ENCODE measurements at places on chromosomes 2 and 18. TPM values are rescaled to one million over a fixed set of nuclear protein-coding genes. Genes with fewer than 3 reads are reported as not detected.

GRCh38 chr2:207724113-207724512, 12.7 kb downstream of the CCNYL1 start:
- no peaks in the 10 kb centered on the region for H3K4me1 ChIP-seq
- H3K27ac ChIP-seq = no peak overlapping the region
- DNase-seq = no peak
- H3K36me3 ChIP-seq = no peaks in the 10 kb centered on the region
- H3K27me3 ChIP-seq = no peaks in the 10 kb centered on the region
- no peak overlapping the region for H3K4me3 ChIP-seq

DNA sequence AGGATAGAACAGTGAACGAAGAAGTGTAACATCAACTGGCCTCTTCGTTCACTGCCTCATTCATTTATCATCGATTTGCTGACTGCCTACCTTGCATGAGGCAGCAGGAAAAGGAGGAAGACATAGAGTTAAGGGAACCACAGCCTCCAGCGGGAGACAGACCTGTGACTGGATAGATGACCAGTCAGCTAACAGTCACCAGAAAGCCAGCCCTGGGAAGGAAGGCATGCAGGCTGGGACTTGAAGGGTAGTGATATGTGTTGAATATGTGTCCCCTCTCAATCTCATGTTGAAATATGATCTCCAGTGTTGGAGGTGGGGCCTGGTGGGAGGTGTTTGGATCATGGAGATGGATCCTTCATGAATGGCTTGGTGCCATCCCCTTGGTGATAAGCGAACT, 58.3 kb downstream of the CTIF start:
- DNase-seq = no peak
- H3K27me3 ChIP-seq = no peaks in the 10 kb centered on the region
- H3K4me3 ChIP-seq = no peak overlapping the region
- no peaks in the 10 kb centered on the region for H3K4me1 ChIP-seq

DNA sequence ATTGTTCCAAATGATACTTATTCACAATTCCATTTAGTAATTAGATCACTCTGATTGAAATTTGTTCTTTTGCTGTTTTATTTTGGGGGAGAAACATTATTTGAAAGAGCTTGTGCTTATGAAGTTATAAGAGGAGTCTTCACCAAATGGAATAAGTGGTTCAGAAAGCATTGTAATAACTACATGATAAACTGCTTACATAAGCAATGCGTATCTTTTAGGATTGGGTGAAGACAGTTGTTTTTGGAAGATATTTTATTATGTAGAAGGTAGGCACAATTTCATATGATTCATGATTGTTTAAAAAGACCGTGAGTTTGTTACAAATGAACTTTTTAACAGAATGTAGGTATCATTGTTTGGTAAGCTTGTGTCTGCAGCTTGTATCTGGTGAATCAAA, 14.5 kb downstream of the ZNF638 start:
- no peak overlapping the region for H3K27ac ChIP-seq
- DNase-seq = no peak
- no peaks in the 10 kb centered on the region for H3K27me3 ChIP-seq
- no peaks in the 10 kb centered on the region for H3K36me3 ChIP-seq

GRCh38 chr2:114442510-114442909, at the start of gene DPP10:
DPP10 (plus strand) TSS chr2:114442641.
- H3K4me1 ChIP-seq = no peaks in the 10 kb centered on the region
- H3K27ac ChIP-seq = no peak within 1 kb of the TSS
- H3K4me3 ChIP-seq = no peak within 1 kb of the TSS
- no peaks in the 10 kb centered on the region for H3K36me3 ChIP-seq

- no peak for DNase-seq
- H3K27ac ChIP-seq = no peak overlapping the region
- no peaks in the 10 kb centered on the region for H3K4me1 ChIP-seq
- H3K27me3 ChIP-seq = no peaks in the 10 kb centered on the region
- no peak overlapping the region for H3K4me3 ChIP-seq
- H3K36me3 ChIP-seq = no peaks in the 10 kb centered on the region
Observed at GRCh38 chr2:36976065-36976464, 9.7 kb upstream of the STRN start.

Gene SRD5A2
- total RNA-seq = not detected

GRCh38 chr18:60182223-60182622, 190.4 kb downstream of the MC4R start:
- no peaks in the 10 kb centered on the region for H3K4me1 ChIP-seq
- no peaks in the 10 kb centered on the region for H3K36me3 ChIP-seq

Gene POMC
- total RNA-seq = 5.4 TPM

Gene ACTG2
- total RNA-seq = 0.56 TPM

GRCh38 chr2:41923156-41923786, 124.5 kb upstream of the PKDCC start:
- H3K36me3 ChIP-seq = no peaks in the 10 kb centered on the region
- no peaks in the 10 kb centered on the region for H3K4me1 ChIP-seq
- DNase-seq = no peak

Measured in pancreas (tissue), 10 donors.